CD4-positive, alpha-beta T cell (primary cell): ENCODE measurements at places on chromosomes 11 and 22.

DNA sequence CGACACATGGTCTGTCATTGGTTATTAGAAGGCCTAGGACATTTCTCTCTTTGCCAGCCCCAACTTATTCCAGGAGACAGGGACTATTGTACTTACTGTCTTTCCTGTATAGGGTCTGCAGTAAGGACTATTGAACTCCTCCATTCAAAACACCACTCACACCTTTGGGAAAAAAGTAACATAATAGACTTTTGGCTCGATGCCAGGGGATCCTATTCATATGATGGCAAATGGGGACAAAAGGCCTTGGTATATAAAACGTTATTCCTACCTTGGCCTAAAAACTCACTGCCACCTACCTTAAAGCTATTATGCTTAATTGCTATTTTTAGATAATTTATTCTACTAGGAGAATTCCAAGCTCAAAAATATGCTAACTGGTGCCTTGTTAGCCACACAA, 6.3 kb upstream of the NDUFC2 start:
- DNase-seq, result no peak

- no peak for DNase-seq
These were observed 12.4 kb downstream of the NF2 start for GRCh38 chr22:29615705-29616327.

DNA sequence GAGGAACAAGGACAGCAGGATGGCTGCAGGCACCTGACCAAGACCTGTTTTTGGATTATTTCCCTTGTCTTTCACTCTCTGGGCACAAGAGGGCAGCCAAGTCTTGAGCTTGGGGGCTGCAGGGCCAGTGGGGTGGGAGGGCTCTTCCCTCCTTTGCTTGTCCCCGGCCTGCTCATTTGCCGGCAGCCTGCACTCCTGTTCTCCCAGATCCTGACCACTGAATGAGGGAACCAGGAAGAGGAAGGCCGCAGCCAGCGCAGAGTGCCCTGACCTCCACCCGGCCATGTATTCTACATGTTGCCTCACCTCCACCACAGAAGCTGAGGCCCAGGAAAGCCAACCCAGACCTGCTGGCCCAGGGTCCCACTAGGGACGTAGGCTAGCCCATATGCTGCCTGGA, 15.5 kb upstream of the NNMT start:
- no peak for DNase-seq

DNA sequence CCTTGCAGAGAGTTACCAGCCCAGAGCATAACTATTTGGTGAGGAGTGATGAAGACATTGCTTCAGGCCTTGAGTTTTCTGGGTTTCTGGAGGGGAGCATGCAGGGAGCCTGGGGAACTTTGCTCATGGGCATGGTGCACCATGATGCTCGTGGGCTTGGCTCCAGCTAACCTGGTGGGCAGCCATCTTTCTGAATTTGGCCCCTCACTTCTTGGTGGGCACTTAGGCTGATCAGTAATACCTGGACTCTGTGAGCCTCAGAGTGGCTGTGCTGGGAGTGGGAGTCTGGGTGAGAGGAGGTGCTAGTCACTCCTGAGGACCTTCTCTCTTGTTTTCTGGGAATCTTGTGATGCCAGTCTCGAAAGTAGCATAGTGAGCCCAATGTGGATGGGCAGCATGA, 30.6 kb downstream of the AMPD3 start:
- no peak for DNase-seq

- no peak for DNase-seq
These were observed 19.4 kb downstream of the OR2AT4 start for GRCh38 chr11:75077316-75077715.

DNA sequence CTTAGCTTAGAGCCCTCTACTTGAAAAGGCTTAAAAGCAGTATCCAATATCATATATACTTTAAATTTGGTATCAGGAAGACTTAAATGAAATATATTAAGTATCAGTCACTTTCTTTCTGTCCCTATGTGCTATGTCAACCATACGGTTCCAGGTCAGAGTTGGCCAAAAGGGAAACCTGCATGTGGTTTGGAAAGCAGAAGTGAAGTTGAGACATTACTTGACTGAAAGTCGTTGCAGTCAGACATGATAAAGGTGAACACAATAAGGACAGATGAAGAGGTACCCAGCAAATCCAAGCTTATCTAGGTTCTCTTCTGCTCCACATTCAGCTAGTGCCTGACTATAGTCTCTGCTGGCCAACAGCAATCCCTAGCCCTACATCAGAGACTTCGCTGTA, 336.8 kb downstream of the KCNA4 start:
- no peak for DNase-seq

- DNase-seq, result no peak
These were observed at the start of gene C11orf68 for GRCh38 chr11:65918211-65919140. TSS of gene C11orf68 (minus strand) at chr11:65919062. CDS start at chr11:65919031, 31 bp downstream.

- DNase-seq, result no peak
These were observed 8.0 kb downstream of the MN1 start for GRCh38 chr22:27793576-27793975.

DNA sequence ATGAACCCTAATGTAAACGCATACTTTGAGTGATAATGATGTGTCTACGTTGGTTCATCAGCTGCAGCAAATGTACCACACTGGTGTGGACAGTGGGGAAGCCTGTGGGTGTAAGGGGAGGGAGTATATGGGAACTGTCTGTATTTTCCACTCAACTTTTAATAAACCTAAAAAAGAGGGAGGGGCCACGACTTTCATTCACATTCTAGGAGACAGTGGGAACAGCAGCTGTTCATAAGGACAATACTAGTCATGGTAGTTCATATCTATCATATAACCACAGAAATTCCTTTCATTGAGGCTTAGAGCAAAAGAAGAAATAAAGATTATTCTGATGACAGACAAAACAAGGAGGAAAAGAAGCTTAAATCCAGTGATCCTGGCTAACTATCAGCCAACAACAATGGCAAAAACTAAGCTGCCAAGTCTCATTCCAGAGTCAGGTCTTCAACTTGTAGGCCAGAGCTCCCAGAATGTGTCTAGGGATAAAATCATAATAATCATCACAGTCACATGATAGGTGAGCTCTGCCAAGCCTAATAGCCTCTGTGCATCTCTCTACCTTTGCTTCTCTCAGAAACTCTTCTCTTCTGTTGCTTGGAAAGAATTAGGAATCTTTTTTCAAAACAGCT, 59.4 kb upstream of the CHRM4 start:
- no peak for DNase-seq

DNA sequence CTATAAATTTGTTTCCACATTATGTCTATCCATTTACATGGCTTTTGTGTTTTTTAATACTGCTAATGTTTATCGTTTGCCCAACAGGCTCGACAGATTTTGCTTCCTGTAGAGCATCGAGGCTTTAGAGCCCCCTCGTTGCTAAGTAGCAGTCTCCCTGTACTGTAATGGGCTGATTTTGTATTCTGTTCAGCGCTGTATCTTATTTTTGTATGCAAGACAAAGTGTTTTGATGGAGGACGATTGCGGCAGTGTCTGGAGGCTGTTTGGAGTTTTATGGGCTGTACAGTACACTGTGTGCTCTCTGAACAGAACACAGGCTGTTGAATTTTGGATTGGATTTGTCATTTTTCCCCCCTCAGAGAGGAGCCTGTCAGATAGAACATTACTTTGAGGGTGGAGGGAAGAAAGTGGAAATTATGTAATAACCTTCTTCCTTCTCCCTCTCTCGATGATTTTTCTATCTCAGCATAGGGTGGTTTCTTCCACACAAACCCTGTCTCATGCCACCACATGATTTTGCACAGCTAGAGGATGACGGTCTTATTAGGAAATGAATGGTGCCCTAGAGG, 104.4 kb downstream of the ZBTB16 start:
- DNase-seq, result no peak

DNA sequence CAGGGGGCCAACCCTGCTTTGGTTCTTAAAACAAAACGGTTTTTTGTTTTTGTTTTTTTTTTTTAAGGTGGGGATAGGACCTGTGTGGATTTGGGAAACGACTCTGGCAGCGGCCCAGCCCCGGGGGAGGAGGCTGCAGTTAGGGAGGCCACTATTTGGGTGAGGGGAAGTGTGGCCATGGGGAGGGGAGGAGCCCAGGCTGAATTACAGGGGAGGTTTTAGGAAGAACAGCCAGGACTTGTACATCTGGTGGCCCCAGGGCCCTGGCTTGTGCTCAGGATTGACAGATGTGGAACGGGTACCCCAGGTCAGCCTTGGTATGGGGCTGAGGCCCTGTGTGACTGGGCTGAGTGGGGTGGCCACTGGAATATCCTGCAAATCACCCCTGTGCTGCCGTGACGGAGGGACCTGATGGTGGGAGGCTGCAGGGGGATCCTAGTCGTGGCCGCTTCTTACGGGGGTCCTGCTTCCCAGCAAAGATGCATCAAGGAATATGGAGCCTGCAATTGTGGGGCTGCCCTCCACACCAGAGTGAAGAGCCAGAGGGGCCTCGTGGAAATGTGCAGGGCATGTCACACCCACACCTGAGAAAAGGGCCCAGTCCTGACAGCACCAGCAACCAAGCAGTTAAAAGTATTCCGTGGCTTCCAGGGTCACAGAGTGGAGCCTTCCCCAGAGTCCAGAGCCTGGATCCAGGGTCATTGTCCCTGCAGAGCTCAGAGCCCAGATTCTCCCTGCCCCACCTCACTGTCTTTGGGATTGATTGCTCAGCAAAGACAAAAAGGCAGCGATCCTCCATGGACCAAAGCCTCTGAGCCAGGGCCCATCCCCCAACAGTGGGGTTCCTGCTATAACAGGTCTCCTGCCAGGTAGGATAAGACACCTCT, 55.2 kb upstream of the WNT7B start:
- DNase-seq, result no peak

DNA sequence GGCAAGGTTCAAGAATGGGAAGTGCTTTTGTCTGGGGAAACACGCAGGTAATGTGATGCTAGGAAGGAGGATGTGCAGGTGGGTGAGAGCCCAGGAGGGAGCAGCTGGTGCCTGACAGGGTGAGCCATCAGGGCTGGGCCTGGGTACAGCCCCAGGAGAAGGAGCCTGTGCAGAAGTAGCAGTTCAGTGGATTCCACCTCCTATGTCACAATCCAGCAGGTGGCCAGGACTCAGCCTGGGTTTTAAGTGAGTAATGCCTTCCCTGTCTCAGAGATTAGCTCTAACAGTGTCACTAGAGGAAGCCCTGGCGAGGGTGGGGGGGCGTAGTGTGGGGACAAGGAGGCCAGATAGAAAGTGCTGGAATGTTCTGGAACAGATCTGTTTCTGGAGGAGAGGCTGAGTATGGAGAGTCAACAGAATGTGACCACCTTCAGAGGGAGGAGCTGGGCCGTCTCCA, 8.1 kb downstream of the RIC8A start:
- no peak for DNase-seq

GRCh38 chr11:87304412-87304811, 266.7 kb downstream of the TMEM135 start:
- DNase-seq, result no peak

DNA sequence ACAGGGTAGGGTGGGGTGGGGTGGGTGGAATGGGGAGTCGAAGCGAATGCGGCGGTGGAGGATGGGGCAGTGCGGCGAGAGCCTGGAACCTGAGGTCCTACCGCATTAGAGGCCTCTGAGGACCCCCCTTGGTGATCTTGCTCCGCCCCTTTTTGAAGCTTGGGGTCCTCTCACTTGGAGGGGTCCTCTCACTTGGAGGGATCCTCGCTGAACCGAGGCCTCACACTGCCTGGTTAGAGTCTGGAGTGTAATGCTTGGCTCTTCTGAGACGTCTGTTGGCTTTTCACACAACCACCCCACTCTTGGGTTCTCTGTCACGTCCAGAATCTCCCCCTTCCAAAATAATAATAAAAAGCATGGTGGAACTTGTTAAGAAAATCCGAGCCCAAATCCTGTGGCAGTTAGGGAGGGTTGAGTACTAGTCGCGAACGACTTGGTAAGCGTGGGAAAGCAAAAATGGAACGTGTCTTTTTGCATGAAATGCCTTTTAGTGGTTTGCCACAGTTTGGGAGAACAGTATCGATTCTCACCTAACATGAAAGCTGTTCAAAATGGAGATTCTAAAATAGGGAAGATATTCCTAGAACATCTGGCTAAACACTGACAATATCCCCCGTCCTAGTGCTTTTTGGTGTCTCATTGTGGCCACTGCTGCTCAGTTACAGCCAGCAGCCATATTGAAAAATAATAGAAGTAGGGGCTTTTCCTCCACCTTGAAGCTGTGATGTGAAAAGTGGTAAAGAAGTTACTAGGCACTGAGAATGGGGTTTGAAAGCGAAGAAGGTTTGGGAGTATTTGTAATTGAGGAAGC, 822 bp downstream of the RBX1 start:
- DNase-seq, result no peak

DNA sequence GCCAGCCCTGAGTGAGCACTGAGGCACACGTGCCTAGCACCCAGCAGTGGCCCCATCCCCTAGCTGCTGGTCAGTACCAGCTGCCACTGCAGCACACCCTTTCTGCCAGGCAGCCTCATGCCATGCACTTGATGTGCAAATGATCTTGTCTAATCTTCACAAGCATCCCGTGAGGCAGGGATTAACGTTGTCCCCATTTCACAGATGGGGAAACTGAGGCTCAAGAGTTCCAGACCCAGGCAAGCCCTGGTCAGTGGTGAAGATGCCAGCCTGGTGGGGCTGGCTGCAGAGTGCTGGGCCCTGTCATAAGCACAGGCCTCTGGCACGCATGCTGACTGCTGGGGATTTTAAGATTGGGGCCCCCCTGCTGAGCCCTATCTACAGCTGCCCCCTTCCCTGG, 8.4 kb upstream of the CDKN1C start:
- no peak for DNase-seq

DNA sequence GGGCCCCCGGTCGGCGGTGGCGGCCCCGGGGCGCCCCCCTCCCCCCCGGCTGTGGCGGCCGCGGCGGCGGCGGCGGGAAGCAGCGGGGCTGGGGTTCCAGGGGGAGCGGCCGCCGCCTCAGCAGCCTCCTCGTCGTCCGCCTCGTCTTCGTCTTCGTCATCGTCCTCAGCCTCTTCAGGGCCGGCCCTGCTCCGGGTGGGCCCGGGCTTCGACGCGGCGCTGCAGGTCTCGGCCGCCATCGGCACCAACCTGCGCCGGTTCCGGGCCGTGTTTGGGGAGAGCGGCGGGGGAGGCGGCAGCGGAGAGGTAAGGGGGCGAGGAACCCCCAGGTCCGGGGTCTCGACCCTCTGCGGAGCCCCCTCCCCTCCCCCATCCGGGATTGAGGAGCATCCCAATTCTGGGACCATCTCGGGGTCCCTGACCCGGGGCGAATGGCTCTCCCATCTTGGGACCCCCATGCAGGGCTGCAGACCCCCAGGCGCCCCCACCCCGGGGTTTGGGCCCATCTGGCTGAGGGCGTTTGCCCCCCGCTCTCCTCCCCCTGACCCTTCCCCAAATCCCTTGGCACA, 431 bp downstream of the KMT2A start:
- peak; percentile 32 for DNase-seq

DNA sequence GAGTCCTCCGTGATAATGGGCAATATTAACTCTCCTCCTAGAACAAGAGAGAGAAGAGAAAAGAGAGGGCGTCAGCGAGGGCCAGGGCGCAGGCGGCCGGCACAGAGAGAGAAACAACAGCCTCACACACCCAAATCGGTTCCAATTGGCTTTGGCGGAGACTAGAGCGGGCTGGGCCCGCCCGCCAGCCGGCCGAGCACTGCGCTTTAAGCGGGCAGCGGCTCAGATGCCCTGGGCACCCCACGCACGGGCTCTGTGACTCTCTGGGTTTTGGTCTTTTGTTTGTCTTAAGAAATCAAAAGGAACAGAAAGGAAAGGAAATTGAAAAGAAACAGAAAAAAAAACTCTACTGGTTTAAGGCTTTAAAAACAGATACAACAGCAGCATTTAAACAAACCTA, 17.0 kb downstream of the SLC22A12 start:
- DNase-seq, result no peak
